NCI-H526 (cell line): ENCODE measurements at places on chromosomes 5 and 9.
A peak's percentile ranks its signal among the peaks of the same experiment; 100 is the strongest.

- DNase-seq, result peak; percentile 51
Observed at GRCh38 chr9:71761938-71762353, 6.4 kb downstream of the CEMIP2 start.

DNA sequence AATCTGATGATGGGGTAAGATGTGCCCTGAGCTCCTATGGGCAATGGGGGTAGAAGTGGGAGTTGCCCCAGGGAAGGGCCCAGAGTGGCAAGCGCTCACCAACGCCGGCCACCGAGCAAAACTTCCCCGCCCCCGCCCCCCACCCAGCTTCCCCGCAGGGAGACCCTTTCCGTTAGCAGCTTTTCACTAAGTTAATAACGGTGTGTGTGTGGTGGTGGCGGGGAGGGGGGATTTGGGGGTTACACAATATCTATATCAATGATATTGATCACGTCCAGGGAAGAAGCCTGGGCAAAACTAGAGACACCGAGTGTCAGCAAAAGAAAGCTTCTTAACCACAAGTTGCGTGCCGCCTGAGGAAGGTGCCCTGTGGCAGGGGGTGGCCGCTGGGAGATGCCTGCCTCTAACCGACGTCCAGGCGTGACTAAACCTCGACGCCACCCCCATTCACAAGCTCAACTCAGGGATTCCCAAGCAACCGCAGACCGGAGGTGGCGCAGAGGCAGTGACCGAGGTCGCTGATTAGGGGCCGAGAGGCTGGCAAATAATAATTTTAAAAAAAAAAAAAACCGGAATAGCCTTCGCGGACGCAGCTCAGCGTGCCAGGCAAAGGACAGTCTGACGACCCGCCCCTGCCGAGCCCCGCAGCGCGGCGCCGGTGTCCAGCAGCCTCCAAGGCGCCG is 222.6 kb downstream of the MEF2C start:
- peak; percentile 84 for DNase-seq

DNA sequence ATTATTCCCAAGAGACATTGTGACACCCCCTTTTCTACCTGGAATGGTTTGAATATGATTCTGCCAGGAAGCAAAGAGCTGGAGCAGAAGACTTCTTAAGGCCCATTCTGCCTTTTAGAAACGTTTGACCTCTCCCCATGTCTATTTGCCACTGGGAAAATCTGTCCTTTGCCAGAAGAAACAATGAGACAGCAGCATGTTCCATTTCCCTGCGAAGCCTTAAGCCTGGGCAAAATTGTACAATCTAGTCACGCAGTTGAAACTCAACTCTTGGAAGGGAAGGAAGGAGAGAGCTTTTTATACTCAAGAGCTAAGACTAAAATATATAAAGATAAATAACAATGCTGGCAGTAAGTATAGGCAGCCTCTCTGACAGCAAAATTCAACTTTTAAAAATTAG is 22.1 kb upstream of the SPOCK1 start:
- DNase-seq, result no peak

GRCh38 chr9:94772639-94773303 is 46.3 kb downstream of the AOPEP start:
- no peak for DNase-seq

- no peak for DNase-seq
Observed at GRCh38 chr5:139636975-139637408, 11.2 kb upstream of the CXXC5 start.

- no peak for DNase-seq
Observed at GRCh38 chr5:80156156-80156555, 99.7 kb downstream of the SERINC5 start.

DNA sequence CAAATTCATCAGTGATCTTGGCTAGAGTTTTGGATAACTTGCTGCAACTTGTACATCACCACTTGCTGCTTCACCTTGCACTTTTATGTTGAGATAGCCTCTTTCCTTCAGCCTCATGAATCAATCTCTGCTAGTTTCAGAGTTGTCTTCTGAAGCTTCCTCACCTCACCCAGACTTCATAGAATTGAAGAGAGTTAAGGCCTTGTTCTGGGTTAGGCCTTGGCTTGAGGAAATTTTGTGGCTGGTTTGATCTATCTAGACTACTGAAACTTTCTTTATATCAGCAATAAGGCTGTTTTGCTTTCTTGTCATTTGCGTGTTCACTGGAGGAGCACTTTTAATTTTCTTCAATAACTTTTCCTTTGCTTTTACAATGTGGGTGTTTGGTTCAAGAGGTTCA is 12.8 kb downstream of the FER start:
- no peak for DNase-seq

GRCh38 chr5:132666310-132667123 is 7.3 kb upstream of the IL4 start:
- no peak for DNase-seq

- DNase-seq, result peak; percentile 70
Observed at GRCh38 chr9:135130207-135130976, 42.9 kb downstream of the OLFM1 start.

- no peak for DNase-seq
Observed at GRCh38 chr9:133854765-133855164, 116.6 kb upstream of the SARDH start.

DNA sequence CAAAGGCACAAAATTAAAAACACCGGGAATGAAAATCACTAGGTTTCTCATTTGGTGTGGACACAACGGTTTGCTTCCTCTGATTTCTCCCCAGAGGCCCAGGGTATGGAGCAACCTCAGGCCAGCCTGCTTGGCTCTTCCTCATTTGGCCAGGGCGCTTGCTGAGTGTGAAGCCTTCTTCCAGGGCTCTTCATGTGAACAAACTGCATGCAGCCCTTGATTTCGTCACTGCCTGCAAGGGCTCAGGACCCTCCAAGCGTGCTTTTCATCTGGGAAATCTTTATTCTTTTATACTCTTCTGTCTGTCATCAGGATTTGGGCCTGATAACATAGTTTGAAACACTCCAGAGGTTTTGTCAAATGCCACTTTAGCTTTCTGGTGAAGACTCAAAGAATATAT is 122.6 kb upstream of the KLF4 start:
- DNase-seq, result no peak

DNA sequence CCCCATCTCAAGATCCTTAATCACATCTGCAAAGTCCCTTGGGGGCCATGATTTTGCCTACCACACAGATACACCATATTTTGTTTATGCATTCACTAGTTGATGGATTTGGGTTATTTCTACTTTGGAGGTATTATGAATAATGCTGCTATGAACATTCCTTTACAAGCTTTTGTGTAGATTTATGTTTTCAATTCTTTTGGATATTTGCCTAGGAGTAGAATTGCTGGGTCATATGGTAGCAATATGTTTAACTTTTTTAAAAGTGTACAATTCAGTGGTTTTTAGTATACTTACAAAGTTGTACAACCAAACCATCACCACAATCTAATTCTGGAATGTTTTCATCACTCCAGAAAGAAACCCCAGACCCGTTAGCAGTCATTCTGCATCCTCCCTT is 7.8 kb upstream of the ANP32B start:
- DNase-seq, result no peak
